Stimulated activated CD4-positive, alpha-beta T cell treated with anti-CD3 and anti-CD28 coated beads, Interleukin-1b, Interleukin-23, amount 100 ng/mL, for 24 hours (primary cell): ENCODE measurements at places on chromosomes 12 and 14.

- no peak for DNase-seq
Measured at GRCh38 chr12:89390802-89391673, 38.7 kb upstream of the DUSP6 start.

DNA sequence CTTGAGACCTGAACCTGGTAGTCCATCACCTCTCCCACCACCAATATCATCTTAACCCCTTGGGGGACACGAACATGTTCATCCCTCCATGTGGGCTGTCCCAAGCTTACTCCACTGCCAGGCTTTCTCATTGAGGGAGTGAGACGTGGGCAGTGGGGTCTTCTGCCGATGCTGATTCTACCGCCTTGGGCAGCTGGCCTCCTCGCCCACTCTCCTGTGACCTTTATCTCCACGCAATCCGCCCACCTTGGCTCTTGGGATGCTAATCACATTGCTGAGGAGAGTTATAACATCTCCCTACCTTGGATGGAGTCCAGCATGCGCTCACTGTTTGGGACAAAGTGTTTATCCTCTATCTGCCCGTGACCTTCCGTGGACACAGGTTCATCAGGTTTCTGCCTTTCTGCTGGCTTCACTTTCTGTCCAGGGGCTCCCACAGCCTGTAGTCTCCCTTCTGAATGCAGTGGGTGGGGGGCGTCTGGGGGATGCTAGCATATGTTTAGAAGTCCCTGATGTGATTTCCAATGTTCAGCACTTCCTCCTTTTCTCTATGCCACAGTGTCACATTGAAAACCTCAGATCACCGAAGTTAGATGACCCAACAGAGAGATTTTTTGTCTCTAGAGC is 53.2 kb upstream of the ESRRB start:
- no peak for DNase-seq

- DNase-seq = no peak
Measured at GRCh38 chr14:31090883-31091764, 64.9 kb upstream of the STRN3 start.

GRCh38 chr12:116558280-116559161 is 660 bp upstream of the MAP1LC3B2 start:
- no peak for DNase-seq

DNA sequence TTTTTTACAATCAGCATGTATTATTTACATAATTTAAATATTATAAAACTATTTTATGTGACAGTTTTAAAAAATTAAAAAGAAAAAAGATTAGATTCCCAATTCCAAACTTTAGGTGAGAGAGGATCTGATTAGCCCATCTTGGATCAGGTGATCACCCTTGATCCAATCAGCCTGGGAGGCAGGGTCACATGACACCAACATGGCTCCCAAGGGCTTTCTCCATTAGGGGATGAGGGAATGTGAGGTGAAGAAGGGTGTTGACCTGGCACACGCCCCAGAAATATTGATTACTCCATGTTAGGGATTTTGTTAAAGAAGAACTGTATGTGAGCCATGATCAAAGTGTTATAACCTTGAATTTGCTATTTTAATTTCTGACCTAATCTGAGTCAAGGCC is 225.4 kb downstream of the RBM19 start:
- DNase-seq = no peak
